Activated T-helper 9 cell treated with anti-CD3 and anti-CD28 coated beads, Interleukin-2, amount 50 U/mL, for 16 hours (primary cell): ENCODE measurements at places on chromosomes 1 and 21.
A peak's percentile ranks its signal among the peaks of the same experiment; 100 is the strongest.

DNA sequence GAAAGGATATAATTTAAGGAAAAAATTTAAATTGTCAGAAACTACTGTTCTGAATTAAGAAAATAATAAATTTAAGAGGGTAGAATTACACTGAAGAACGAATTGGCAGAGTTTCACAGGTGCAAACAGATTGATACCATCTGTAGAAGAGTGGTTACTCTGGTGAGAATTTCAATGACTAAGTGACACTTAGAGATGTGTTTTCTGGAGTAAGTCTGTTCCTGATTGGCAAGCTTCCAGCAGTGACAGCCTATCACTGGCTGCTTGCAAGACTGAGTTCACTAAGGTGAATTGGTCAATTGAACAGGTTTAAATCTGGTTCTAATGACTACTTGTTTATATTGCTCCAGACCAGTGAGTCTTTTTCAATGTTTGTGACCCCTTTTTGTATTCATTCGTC, 838.2 kb upstream of the RGS18 start:
- DNase-seq: no peak

GRCh38 chr1:70504176-70504820, 93.2 kb downstream of the CTH start:
- DNase-seq: no peak

DNA sequence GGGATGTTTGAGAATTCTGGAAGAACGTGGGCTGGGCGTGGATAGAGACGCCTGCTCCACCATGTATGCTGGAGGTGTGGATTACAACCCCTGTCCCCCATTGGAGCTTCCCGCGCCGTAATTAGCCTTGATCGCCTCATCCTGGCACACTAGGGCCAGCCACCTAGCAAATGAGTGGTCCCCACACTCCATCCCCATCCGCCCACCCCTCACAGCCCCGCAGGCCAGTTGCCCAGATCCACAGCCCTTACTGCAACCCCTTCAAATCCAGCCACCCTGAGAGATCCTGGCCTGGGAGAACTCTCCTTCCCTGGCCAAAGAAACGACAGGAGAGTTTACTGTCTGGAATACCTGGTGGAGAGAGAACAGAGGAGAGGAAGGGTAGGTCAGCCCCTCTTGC, 375 bp upstream of the GJA4 start:
- no peak for DNase-seq

DNA sequence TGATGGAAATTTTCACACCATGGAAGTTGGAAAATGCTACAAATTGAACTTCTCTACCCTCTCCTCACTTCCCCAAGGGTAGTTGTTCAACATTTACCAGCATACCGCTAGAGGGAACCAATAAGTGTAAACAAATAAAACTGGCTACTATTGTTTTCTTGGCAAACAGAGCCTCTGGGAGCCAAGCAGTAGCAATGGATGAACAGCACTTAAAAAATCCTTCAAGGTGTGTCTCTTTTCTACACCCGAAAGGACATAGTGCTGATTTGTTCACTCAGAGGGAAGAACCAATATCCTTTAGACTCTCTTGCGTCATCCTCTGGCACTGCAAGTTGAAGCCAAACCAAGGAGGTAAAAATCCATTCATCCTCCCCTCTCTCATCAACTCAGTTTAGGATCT, 161.5 kb downstream of the TBX15 start:
- no peak for DNase-seq

- DNase-seq: no peak
Measured at GRCh38 chr1:101410048-101410878, 173.4 kb downstream of the S1PR1 start.

DNA sequence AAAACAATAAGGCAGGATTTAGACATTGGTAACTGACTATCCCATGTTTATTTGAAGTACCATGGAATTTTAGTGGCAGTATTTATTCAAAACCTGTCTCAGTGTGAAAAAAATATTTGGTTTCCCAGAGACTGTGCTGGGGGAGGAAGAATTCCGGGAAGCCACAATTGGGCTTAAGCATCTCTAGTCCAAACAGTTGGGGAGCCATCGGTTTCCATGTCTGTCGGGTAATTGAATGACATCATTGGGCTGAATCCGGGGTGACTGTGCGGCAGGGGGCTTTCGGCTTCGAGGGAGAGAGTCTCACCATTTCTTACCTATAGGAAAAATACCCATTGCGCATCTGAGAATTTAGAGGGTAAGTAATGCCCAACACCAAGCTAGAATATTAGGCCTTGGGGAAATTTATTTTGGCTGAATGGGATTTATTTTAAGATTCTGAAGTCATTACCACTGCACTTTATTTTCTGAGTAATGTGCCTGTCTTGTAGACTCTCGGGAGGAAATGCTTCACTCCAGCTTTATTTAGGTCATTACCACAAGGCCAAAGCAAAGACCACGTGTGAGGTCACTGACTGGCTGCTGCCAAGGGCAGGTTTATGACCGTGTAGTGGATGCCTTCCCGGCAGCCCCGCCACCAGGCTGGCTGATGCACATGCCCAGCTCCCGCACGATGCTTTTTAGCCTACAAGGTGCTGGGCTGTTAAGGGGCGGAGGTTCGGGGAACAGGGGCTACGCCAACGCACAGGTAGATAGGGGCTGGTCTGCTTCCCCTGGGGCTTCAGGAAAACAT, 23.1 kb upstream of the UMODL1 start:
- no peak for DNase-seq

- no peak for DNase-seq
Measured at GRCh38 chr1:243962541-243962940, 88.5 kb upstream of the ZBTB18 start.

DNA sequence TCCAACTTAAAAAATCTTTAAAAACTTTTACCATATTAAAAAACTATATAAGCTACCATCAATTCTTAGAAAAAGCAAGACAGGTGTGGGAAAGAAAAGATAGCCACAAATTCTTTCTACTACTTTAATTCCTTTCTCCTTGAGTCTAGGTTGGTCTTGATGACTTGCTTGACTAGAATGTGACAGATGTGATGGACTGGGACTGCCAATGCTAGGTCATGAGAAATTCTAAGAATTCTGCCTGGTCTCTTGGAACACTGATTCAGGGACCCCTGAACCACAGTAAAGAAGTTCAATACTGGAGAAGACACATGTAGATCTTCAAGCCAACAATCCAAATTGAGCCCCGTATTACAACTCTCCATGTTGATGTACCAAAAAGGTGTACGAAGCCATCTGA, 326.6 kb upstream of the B3GALT2 start:
- no peak for DNase-seq

GRCh38 chr1:27971674-27972073, 11.9 kb downstream of the XKR8 start:
- DNase-seq: no peak

DNA sequence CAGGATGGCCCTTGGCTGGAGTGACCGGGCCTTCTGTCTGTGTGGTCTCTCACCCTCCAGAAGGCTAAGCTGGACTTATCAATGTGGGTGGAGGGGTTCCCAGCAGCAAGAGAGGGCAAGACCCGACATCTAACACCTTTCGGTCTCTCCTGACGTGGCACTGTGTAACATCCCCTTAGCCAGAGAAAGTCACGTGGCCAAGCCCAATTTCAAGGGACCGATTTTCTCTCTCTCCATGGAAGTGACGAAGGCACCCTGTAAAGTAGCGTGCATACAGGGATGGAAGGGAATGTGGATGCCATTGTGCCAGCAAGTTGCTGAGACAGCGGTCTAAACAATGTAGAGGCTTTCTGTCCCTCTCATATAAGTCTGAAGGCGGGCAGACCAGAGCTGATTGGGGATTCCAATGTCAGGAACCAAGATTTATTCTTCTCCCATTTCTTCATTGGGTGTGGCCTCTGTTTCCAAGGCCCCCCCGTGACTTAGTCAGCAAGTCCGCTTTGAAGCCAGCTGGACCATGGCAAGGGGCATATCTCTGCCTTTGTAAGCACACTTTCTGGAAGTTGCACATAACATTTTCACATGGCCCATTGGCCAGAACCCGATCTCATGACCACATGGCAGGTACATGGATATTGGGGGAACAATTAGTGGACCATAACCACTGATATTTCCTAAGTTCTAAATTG, 12.5 kb downstream of the MX1 start:
- no peak for DNase-seq

DNA sequence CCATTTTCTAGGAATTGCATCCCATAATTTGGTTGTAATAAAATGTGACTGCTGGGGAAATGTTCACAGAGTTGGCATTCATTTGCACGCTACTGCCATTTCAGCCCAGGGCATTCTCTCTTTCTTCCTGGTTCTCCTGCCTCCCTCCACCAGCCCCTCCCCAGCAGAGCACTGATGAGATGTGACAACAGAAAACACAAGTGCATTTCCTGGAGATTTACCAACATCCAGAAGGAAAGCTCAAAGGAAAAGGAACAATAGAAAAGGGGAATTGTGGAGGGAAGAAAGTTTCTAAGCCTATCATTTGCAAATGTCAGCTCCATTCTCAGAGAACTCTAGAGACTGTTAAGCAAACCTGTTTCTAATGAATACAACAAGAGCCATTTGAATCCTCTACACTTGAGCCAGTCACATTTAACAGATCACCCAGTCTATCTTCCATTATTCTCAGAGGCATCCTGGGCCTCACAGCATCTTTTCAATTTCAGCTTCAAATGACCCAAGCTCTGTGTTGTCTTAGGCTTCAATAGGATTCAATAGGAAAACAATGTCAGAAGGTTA, 395.6 kb upstream of the PBX1 start:
- DNase-seq: no peak

- DNase-seq: no peak
Measured at GRCh38 chr1:244822878-244823277, 12.6 kb upstream of the COX20 start.

DNA sequence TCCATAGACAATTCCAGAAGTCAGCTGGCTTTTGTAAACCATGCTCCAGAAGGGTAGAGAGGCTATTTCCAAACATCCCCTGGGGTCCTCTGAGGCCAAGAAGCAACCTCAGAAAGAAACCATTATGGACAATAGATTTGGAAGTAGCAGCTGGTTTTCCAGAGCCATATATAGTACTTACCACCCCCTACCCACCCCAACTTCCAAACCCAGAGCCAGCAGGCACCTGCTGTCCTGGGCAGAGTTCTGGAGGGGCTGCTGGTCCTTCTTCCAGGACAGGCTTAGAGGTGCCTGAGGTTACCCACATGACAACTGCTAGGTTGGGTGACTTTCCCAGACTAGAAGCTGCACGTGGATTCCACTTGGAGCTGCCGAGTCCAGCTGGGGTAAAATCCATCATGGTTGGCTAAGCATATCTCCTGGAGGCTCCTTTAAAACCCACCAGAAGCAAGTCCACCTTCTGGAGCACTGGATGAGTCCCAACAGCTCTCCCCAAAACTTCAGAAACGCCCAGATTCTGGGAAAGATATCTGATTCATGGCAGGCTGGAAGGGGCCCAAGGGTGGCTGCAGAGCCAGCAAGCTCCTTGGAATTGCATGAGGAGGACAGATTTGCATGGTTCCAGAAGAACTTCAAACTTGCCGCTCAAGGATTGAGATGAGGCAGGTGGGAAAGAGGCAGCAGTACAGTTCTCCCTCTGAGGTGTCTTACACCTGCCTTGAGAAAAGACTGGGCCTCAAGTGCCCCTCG, 5.8 kb downstream of the MYCL start:
- DNase-seq: no peak

DNA sequence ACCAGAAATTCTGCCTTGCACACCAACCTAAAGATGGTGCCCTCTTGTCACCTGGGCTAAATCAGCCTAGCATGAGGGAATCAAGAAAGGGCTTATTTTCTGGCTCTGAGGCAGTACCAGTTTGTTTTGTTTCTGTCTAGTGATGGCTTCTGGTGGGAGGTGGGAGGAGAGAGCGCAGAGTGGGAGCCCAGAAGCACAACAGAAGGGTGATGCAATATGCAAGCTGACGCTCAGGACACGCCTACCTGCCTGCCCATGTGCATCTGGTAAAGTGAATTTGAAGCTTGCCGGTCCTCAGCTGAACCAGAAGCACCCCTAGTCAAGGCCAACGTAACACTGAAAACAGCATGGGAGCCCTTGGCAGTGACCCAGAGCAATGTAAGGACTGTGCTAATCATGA, 138.4 kb upstream of the TIAM1 start:
- no peak for DNase-seq

DNA sequence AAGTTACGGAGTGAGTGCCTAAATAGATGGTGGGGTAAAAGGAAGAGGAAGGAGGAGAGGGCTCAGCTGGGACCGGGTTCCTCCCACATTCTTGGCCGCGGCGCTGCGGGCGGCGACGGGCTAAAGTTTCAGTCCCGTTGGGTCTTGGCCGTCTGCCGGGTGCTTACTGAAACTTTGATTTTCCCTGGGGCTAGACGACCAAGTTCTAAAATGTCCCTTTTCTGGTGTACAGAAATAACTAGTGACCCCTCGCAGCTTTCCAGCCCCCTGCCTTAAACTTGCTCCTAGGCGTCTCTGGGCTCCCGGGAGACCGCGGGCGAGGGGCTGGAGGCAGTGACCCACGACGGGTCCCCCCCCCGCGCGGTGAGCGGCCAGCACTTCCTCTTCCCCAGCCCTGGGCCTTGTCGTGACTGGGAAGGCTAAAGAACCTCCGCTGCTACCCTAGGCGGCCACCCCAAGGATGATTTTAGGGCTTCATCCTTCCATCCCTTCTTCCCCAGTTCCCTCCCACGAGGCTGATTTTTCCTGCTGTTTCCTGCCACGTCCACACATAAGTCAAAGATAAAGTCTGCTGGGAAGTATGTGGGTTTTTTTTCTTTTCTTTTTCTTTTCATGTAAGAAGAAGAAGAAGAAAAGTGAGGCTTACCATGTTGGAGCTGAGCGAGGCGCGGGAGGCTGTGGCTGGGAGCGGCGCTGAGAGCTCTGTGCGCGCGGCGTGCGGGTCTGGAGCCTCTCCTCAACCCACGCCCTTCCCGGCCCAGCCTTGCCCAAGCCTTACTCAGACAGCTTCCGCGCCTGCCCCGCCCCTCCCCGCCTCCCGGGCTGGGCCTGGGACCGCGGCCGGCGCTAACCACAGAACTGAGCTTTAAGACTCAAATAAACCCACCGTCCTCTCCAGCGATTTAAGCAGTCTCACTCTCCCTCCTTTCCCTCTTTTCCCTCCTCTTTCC, at the start of gene S100A11:
TSS of gene S100A11 (minus strand) at position 738 of the 950 bp plus-strand sequence. CDS start at position 649, 89 bp downstream.
- DNase-seq: peak; percentile 73

- DNase-seq: no peak
Measured at GRCh38 chr1:40317394-40318074, 448 bp upstream of the COL9A2 start.

- DNase-seq: no peak
Measured at GRCh38 chr1:107748531-107748930, 216.4 kb downstream of the VAV3 start.

GRCh38 chr1:227547310-227548118, 15.8 kb upstream of the ZNF678 start:
- no peak for DNase-seq

- no peak for DNase-seq
Measured at GRCh38 chr1:222592171-222592570, 2.4 kb upstream of the TAF1A start.

DNA sequence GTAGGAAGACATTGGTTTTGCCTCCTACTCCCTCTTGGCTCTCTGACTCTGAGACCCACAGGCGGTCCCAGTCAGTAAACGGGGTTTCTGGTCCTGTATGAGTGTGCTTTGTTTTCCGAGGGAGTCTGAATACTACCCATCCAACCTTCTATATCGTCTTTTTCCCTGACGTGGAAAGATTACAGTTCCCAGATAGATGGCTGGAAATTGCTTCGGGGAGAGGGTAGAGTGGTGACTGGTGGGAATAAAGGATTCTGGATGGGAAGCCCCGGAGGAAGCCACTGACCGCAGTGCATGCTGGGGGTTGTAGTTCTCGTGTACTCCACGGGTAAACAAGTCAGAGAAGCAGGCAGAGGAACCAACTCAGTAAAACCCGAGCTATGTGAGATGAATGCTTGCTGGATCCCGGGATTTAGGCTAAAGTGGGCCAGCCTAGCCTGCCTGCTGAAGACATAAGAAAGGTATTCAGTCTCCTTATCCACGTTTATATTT, 66.2 kb upstream of the IRF2BP2 start:
- peak; percentile 31 for DNase-seq

- no peak for DNase-seq
Measured at GRCh38 chr21:16180614-16181013, 450.8 kb downstream of the USP25 start.
